ENCODE measurements at places on chromosomes 12 and 14.

DNA sequence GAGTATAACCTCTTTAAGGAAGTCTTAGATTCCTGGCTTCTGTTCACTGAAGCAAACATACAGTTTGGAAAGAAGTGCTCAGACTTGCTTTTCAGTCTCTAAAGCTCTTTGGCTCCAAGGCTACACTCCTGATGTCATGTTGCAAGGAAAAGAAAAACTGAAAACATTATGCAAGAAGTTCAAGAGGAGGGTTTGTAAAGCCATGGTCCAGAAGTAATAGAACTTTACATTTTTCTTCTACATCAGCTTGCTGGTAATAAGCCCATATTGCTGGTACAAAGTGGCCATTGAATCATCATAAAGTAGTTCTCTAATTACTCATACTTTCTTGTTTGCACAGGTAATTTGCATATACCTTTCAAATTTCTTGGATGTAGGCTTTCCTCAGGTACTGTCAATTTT is 83.6 kb downstream of the BBS10 start:
- no peak for DNase-seq
- peaks cover 10% of the 10 kb centered on the region for H3K27me3 ChIP-seq
- H3K36me3 ChIP-seq: no peaks in the 10 kb centered on the region
- H3K4me3 ChIP-seq: no peak overlapping the region

GRCh38 chr14:51500776-51501175 is 150.9 kb upstream of the FRMD6 start:
- DNase-seq: no peak
- no peaks in the 10 kb centered on the region for H3K4me1 ChIP-seq
- no peak overlapping the region for H3K4me3 ChIP-seq
- peaks cover 2% of the 10 kb centered on the region for H3K36me3 ChIP-seq

DNA sequence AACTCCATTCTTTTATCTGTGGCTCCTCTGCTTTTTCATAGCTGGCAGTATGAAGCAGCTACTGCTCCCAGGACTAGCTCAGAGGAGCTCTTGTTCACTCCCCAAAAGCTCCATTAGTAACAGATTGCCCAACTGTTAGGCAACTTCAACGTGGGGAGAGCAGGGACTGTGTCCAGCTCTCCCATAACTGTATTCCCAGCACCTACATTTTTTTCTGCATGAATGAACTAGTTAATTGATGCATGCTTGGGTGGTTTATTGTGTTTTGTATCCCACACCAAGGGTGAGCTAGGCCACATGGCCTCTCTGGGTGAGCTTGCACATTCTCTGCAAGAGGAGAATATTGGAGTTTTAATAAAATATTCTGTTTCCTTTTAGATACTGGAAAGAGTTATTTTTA is 15.2 kb downstream of the STON2 start:
- H3K4me3 ChIP-seq: no peak overlapping the region
- DNase-seq: no peak
- H3K4me1 ChIP-seq: no peaks in the 10 kb centered on the region
- H3K36me3 ChIP-seq: peaks cover 2% of the 10 kb centered on the region

- no peaks in the 10 kb centered on the region for H3K27me3 ChIP-seq
- no peak for DNase-seq
- H3K36me3 ChIP-seq: peaks cover 1% of the 10 kb centered on the region
- no peaks in the 10 kb centered on the region for H3K4me1 ChIP-seq
These were observed 66.3 kb upstream of the SOX5 start for GRCh38 chr12:24015833-24016160.

DNA sequence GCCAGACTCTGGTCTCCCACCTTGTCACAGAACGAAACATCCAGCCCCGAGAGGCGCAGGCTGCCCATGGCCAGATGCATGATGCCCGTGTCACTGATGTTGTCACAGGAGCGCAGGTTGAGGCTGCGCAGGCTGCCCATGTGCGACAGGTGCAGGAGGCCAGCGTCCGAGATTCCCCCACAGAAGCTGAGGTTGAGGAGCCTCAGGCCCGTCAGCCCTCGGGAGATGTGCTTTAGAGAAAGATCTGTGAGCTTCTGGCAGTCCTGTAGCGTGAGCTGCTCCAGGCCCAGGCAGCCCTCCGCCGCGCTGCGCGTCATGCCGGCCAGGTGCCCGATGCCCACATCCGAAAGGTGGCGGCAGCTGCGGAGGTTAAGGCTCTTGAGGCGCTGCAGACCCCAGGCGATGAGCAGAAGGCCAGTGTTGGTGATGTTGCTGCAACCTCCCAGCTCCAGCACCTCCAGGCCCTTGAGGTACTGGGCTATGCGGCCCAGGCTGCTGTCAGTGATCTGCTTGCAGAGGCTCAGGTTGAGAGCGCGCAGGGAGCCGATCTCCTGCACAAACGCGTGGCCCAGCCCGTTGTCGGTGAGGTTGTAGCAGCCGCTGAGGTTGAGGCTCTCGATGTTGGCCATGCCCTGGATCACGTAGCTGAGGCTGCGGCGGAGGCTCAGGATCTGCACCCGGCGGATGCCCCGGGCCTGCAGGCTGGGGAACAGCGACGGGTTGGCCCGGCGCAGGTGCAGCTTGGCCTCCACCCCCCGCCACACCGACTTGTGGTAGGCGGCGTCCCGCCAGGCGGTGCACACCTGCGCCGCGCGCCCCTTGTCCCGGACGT is 991 bp downstream of the FBXL14 start:
- H3K36me3 ChIP-seq: peaks cover 38% of the 10 kb centered on the region
- H3K27me3 ChIP-seq: no peaks in the 10 kb centered on the region
- peak; percentile 34 for DNase-seq
- H3K27ac ChIP-seq: peak overlapping the region; percentile 90

- DNase-seq: peak; percentile 34
- no peak overlapping the region for H3K27ac ChIP-seq
- H3K27me3 ChIP-seq: peaks cover 59% of the 10 kb centered on the region
- no peaks in the 10 kb centered on the region for H3K36me3 ChIP-seq
- no peak overlapping the region for H3K4me3 ChIP-seq
- H3K4me1 ChIP-seq: no peaks in the 10 kb centered on the region
These were observed 22.4 kb upstream of the FBXO21 start for GRCh38 chr12:117212563-117213190.

DNA sequence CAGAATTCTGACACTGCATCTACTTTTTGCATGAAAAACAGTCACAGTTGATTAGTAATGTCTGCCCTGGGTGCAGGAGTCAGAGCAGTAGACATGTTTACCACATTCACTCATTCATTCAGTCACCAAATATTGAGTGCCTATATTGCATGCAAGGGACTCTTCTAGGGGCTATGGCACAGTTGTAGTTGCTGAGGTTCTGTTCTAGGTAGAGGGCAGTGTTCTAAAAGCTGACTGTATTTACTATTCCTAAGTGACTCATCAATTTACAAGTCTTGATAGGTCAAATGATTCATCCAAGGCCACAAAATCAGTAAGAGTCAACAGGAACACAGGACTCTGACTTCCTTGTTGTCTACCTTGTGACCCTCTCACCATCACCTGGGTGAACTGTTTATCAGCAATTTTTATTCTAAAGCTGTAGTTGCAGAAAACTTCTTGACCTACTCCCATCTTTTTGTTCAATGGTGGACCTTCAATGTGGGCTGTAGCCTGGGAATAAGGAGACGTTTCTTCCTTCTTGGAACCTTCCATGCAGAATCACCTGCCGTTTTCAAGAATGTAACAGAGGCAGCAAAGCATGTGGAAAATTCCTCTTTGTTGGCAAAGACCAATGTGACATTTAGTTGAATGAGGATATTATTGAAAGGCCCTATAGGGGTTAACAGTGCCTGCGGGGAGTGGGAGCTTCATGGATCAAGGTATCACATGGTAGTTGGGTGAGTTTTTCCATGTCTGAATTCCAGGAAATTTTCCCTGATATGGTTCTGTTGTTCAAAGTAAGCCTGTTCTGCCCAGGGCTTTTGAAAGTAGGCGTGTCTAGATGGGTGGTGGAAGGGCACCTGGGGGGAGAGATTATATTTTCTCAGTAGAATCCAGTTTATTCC is 223.2 kb downstream of the KTN1 start:
- DNase-seq: no peak
- H3K27ac ChIP-seq: no peak overlapping the region

DNA sequence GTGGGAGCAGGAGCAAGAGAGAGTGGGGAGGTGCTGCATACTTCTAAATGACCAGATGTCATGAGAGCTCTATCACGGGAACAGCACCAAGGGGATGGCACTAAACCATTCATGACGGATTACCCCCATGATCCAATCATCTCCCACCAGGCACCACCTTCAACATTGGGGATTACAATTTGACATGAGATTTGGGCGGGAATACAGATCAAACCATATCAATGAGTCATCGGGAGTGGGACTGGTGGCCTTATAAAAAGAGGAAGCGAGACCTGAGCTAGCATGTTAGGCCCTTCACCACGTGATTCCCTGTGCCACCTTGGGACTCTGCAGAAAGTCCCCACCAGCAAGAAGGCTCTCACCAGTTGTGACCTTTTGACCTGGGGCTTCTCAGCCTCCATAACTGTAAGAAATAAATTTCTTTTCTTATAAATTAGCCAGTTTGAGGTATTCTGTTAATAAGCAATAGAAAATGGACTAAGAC is 28.7 kb downstream of the COX8C start:
- peaks cover 82% of the 10 kb centered on the region for H3K27me3 ChIP-seq
- H3K27ac ChIP-seq: no peak overlapping the region
- H3K4me1 ChIP-seq: no peaks in the 10 kb centered on the region
- no peaks in the 10 kb centered on the region for H3K36me3 ChIP-seq
- no peak for DNase-seq
- H3K4me3 ChIP-seq: no peak overlapping the region

GRCh38 chr12:115433014-115433634 is 749.1 kb upstream of the TBX3 start:
- H3K4me3 ChIP-seq: no peak overlapping the region
- H3K27ac ChIP-seq: no peak overlapping the region
- H3K27me3 ChIP-seq: no peaks in the 10 kb centered on the region

- H3K4me3 ChIP-seq: no peak overlapping the region
- no peaks in the 10 kb centered on the region for H3K4me1 ChIP-seq
- H3K27ac ChIP-seq: no peak overlapping the region
- DNase-seq: no peak
These were observed 84.4 kb upstream of the CMKLR1 start for GRCh38 chr12:108423486-108423885.

DNA sequence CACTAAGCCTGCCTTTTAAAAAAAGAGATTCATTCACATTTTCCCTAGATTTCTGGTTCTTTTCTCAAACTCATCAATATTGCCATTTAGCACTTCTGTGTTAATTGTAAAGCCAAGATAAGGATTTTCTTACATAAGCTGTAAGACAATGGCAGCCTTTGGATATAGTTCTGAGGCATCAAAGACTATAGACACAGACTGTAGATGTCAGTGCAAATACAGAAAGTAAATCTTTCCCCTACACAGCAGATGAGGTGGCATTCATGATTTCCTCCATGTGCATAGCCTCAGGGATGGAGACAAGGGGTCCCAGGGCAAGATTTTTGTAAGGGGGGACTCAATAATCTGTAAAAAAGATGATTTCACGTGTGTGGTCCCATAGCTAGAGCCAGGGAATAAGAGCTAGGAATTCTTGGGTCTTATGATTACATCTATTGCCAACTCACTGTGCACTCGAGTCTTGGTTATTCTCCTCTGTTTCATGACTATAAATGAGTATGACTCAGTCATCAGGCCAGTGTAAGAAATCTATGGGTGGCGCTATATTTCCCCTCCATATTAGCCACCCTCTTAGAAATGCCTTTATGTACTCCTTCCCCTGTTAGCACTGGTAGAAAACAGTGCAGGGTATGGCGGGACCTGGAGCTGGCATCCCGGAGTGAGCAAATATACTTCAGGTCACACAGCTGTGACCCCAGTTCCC is 207.5 kb downstream of the EXOC5 start:
- no peaks in the 10 kb centered on the region for H3K4me1 ChIP-seq
- no peaks in the 10 kb centered on the region for H3K36me3 ChIP-seq
- no peak overlapping the region for H3K27ac ChIP-seq
- H3K27me3 ChIP-seq: peaks cover 16% of the 10 kb centered on the region
- no peak for DNase-seq
- no peak overlapping the region for H3K4me3 ChIP-seq

DNA sequence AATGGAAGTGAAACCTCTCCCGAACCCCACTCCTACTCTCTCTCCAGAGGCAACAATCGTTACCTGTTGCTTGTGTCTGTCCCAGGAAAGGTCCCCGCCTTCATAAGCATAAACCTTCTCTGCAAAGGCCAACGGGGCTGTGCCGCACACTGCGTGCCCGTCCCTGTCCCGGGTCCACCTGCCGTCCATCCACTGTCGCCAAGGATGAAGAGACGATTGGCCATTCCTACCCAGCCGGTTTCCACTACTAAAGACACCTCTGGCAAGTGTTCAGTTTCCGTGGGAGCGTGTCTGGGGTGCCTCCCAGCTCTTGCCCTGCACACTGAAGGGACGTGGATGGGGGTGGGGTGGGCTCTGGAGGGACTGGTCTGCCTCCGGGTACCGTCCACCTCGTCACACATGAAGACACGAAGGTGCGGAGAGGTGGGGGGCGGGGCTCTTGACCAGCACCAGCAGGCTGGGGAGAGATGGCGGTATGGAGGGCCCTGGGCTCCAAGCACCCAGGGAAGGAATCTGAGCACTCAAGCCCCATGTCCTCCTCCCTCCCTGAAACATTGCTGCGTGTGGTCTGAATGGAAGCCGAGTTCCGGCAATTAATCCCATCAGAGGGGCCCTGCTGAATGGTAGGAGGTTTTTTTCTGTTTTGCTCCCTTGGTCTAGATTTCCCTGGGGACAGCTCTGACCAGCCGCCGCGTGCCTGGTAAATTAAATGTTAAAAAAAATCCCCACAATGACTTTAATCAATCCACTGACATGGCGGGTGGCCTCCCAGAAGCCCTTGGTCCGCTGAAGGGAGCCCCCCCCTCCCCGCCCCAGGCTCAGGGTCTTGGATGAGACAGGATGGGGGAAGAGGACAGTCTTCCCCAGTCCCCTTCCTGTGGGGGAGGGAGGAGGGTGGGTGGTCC is 4.1 kb upstream of the KIF26A start:
- H3K27me3 ChIP-seq: peaks cover 71% of the 10 kb centered on the region
- H3K4me3 ChIP-seq: peak overlapping the region; percentile 28
- H3K4me1 ChIP-seq: peaks cover 4% of the 10 kb centered on the region
- H3K27ac ChIP-seq: no peak overlapping the region
- no peak for DNase-seq

- H3K27ac ChIP-seq: no peak overlapping the region
- H3K36me3 ChIP-seq: peaks cover 72% of the 10 kb centered on the region
- DNase-seq: no peak
- no peak overlapping the region for H3K4me3 ChIP-seq
- H3K4me1 ChIP-seq: peaks cover 52% of the 10 kb centered on the region
These were observed 53.3 kb upstream of the OR5AU1 start for GRCh38 chr14:21209185-21209584.

DNA sequence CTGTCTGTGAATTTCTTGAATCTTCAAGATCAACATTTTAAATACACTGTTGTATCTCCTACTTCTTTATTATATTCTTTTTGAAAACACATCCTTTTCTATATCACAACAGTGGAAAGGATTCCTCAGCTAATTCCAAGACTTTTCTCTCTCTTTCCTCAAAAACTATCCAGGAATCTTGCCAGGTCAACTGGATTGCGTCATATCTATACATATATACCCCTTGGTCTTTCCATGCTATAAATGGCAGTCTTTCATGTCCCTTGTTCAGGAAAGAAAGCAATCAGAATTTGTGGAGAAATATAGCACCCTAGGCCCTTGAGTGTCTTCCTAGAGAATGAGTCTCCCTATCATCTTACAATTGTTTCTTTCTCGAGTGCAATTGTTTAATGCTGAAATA is 149.0 kb downstream of the KCNA5 start:
- H3K4me3 ChIP-seq: no peak overlapping the region
- DNase-seq: no peak
- H3K27me3 ChIP-seq: peaks cover 9% of the 10 kb centered on the region
- H3K36me3 ChIP-seq: no peaks in the 10 kb centered on the region

- H3K27ac ChIP-seq: no peak overlapping the region
- no peaks in the 10 kb centered on the region for H3K36me3 ChIP-seq
- H3K4me1 ChIP-seq: no peaks in the 10 kb centered on the region
- H3K27me3 ChIP-seq: peaks cover 10% of the 10 kb centered on the region
These were observed 35.3 kb downstream of the GAS2L3 start for GRCh38 chr12:100608776-100609175.
